NCI-H82 (cell line): ENCODE measurements at places on chromosomes 7 and 10.

DNA sequence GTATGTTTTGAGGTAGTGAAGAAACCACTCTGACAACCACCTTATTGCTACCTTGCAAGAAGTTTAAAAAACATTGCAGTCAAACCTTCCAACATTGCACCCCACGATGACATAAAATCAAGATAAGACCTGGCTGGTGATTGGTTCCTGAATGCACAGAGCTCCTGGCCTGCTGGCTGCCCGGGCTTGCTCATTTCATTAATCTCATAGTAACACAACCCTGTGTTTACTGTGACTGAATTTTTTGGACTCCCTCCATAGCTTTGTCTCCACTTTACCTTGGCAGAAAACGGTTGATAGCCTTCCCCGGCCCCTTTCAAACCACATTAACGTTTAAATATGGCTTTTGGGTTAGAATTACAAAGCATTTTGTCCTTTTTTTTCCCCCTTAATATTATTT lies 27.5 kb downstream of the VWA2 start:
- no peak for DNase-seq

DNA sequence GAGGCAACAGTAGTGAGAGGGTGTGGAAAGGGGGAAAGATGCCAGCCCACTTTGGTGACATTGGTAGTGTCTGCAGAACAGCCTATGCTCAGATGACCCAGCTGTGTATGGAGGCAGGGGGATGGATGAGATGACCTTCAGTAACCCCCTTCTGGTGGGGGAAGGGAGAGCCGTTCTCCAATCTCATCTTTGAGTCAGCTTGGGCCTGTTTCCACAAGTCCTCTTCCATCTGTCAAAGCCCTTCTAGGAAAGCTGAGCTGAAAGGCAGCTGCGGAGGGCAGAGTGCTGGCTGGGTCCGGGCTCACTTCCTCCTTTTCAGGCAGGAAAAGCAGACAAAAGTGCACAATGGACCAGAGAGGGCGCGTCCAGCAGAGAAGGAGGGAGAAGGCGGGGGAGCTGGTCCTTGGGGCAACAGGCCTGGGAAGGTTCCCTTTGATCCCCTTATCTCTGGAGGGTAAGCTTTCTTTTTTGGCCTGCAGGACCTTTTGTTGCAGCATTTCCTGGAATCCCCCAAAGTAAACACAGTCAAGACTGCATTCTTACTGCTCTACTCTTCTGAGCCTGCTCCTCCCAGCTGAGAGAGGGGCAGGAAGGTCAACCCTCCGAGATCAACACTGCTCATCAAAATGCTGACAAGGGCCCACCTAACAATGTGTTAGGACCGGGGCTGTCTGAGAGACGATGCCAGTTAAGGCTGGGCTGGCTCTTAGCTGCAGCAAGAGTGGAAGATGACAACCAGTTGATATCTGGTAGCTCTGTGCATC lies 1.2 kb upstream of the LRMDA start:
- DNase-seq: no peak

DNA sequence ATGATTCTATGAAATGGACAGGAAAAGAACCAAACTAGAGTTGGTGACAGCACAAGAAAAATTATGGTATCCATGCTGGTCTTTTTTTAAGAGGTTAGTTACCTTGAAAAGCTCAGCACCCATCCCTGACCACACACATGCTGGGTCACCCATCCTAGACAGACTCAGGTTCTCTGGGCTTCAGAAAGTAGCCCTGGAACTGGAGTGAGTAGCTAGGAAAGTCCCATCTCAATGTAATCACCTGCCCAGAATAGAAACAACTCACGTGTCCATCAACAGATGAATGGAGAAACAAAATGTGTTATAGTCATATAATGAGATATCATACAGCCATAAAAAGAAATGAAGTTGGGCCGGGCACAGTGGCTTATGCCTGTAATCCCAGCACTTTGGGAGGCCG lies 37.0 kb downstream of the GSDME start:
- no peak for DNase-seq

- DNase-seq: no peak
Observed at GRCh38 chr10:127920306-127921074, 13.6 kb downstream of the PTPRE start.

- DNase-seq: no peak
Observed at GRCh38 chr7:108372618-108373017, 83.6 kb downstream of the NRCAM start.

DNA sequence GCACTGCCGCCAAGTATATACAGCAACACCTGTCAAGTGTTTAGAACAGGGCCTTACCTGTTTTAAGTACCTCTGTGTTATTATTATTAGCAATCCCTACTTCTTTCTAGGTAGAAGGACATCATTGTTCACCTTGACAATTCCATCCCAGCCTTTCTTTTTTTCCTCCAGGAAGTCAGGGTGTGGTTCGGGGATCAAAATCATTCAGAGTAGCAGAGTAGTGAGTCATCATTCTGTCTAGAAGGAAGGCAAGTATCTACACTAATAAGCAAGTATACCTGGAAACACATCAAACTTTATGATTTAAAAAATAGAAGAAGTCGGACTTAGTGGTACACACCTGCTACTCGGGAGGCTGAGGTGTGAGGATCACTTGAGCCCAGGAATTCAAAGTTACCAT lies 25.5 kb upstream of the CAPZA2 start:
- no peak for DNase-seq

DNA sequence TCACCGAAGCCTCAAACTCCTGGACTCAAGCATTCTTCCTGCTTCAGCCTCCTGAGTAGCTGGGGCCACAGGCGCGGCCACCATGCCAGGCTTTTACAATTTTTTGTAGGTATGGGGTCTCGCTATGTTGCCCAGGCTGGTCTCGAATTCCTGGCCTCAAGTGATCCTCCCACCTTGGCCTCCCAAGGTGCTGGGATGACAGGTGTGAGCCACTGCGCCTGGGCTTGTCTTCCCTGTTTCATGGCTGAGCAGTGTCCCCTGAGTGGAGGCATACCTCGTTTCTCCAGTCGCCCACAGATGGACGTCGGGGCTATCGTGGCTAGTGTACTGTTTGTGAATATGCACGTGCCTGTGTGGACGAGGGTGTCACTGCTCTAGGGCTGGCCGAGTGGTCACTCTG lies 11.3 kb downstream of the INPP5A start:
- DNase-seq: no peak

- no peak for DNase-seq
Observed at GRCh38 chr10:68566955-68567354, 6.8 kb downstream of the TET1 start.

DNA sequence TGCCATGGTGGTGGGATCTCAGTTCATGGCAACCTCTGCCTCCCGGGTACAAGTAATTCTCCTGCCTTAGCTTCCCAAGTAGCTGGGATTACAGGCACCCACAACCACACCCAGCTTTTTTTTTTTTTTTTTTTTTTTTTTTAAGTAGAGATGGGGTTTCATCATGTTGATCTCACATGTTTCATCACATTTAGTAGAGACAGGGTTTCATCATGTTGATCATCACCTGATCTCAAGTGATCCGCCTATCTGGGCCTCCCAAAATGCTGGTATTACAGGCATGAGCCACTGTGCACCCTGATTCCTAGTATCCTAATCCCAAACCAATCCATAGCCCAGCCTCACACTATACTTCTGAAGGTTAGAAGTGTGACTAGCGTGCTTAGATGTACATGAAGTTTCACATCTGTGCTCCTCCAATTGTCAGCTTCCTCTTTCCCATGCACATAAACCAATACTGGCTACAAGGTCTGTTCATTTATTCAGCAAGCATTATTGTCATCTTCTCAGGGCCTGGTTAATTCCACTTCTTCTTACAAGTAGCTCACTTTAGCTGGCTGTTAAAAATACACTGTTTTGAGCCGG lies 6.8 kb upstream of the NAT16 start:
- DNase-seq: no peak

DNA sequence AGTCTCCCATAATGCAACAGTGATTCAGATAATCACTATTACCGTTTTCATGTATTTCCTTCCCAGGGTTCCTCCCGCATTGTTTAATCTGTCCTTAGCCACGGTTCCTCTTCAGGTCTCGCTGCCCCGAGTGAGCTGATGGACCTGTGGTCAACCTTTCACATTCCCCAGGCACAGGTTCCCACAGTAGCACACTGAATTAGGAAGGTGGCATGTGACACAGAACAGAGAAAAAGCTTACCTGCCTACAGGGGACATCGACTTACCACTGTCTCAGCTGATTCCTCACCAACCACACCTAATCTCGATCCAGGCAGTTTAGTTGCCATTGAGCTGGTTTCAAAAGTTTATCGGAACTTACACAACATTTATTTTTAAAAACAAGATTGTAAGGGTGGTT lies 72.2 kb downstream of the MTURN start:
- no peak for DNase-seq

- DNase-seq: no peak
Observed at GRCh38 chr7:56091591-56091990, 1.2 kb downstream of the PHKG1 start.

DNA sequence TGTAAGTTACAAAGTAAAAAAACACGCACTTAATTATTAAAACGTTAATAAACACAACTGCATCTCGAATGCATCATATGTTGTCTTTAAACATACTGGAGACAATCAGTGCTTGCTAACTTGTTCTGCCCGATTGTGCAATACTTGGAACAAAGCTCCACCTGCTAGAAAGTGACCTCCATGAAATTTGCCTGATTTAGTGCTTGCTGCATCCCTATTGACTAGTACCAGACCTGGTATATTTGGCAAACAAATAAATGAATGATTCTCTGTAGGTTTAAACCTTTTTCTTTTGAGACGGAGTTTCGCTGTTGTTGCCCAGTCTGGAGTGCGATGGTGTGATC lies 6.2 kb downstream of the BZW2 start:
- DNase-seq: no peak

DNA sequence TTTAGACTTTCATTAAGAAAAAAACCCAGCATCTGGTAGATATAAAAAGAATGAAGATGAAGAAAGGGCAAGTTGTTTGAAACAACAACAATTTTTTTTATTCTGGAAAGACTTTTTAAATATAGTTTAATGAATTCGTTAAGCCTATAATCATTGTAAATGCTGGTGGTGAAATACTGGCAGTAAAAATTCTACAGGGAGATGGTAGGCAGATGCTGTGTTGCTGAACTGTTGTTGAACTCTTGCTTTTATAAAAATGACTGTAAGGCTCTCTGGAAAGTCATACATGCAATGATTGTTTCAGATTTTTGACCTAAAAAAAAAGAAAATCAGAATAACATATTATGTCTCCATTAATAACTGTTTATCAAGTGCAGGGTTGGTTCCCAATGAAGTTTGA lies 39.0 kb downstream of the SCIN start:
- no peak for DNase-seq

DNA sequence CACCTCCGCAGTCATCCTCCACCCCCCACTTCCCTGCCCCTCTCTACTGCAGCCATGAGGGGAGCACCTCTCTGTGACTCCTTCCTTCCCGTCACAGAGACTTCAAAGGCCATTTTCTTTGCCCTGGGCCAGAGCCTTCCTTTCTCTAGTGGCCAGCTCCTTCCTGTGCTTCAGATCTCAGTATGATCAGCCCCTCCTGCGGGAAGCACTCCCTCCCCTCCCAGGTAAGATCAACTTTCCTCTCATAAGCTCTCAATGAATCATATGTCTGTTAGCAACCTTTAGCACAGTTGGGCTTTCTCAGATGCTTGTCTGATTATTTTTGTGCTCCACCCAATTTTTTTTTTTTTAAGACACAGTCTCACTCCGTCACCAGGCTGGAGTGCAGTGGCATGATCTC lies 241.0 kb upstream of the PRSS1 start:
- no peak for DNase-seq

- DNase-seq: no peak
Observed at GRCh38 chr7:111796671-111797070, 234.4 kb upstream of the IMMP2L start.

- DNase-seq: peak; percentile 4
Observed at GRCh38 chr10:127907411-127908105, 655 bp downstream of the PTPRE start.

- no peak for DNase-seq
Observed at GRCh38 chr7:44631458-44632115, 25.2 kb downstream of the OGDH start.

DNA sequence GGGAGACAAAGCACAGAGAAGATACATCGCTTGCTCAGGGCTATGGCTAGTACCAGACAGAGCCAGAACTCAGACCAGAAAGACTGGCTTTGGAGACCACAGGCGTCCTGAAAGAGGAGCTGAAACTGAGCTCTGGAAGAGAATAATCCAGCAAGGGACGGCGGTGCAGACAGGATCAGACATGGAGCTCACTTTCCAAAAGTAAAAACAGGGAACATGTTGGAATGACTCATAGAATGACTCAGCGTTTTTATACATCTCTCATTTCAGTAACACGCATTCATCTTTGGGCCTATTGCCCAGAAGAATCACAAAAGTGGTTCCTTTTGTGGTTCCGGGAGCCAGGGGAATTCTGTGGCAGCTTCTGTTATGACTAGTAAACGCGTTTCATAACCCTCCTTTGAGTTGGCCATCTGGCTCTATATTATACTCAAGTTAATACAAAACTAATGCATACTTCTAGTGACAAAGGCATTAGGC lies 37.2 kb downstream of the PLEKHS1 start:
- DNase-seq: no peak

- no peak for DNase-seq
Observed at GRCh38 chr7:84191842-84192241, 2.7 kb downstream of the SEMA3A start.

- DNase-seq: peak; percentile 69
Observed at GRCh38 chr10:106714734-106715555, 449.6 kb downstream of the SORCS1 start.

DNA sequence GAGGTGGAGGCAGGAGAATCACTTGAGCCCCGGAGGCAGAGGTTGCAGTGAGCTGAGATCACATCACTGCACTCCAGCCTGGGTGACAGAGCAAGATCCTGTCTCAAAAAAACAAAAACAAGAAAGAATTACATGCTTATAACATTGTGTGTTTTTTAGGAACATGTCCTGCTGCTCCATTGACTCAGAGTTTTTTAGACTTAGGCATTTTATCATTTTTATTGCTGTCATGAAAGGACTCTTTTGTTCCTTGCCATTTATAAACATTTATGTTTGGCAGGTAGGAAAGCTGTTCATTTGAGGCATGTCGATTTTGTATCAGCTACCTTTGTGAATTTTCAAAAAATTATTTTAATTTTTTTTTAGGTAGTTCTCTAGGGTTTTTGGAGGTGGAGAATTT lies 20.3 kb downstream of the COL26A1 start:
- DNase-seq: no peak

DNA sequence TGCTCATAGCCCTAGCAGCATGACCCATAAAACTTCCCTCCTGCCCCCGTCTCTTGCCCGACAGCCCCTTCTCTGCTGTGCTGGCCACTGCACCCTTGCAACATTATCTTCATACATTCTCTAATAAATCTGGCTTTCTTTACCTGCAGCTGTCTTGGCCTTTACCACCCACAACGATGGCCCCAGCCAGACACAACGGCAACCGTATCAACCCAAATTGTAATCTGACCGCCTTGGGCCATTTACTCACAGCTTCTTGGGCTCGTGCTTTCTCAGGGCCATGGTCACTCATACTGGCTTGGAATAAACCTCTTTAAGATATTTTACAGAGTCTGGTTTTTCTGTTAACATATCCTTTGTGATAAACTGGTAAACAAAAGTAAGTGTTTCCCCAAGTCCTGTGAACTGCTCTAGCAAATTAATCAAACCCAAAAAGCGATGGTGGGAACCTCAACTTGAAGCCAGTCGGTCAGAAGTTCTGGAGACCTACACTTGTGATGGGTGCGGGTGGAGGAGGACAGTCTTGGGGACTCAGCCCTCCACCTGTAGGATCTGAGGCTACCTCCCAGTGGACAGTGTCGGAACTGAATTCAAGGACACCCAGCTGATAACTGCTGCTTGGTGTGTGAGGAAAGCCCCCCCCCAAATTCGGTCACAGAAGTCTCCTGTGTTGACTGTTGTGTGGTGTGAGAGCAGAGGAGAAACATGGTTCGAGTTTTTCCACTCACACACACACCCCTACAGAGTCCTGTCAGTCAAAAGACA lies 87.6 kb upstream of the ATP6V0A4 start:
- DNase-seq: peak; percentile 20
